Type B pancreatic cell (in vitro differentiated cells): ENCODE measurements at places on chromosomes 16 and 17. TPM values are rescaled to one million over a fixed set of nuclear protein-coding genes. Genes with fewer than 3 reads are reported as not detected.

DNA sequence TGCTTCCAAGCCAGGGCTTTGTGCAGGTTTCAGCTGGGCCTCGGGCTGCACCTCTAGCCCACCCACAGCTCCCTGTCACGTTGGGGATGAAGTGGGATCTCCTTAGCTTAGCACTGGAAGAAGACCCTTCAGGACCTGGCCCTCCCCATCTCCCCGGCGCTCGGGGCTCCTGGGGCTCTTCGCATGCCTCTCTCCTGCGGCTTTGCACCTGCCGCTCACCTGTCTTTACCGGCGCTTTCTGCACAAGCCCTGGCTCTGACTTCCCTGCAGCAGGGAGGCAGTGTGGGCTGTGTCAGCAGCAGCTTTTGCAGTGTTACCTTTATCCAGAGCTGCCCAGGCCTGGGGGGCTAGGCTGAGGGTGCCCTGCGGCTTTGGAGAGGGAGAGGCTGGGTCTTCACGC, 52.3 kb downstream of the NT5M start:
- no peak for DNase-seq

Gene TENT4B
- total RNA-seq: 13.1 and 14.1 TPM in 2 replicates

Gene TMC5
- 9.1 and 22.1 TPM in 2 replicates for total RNA-seq

DNA sequence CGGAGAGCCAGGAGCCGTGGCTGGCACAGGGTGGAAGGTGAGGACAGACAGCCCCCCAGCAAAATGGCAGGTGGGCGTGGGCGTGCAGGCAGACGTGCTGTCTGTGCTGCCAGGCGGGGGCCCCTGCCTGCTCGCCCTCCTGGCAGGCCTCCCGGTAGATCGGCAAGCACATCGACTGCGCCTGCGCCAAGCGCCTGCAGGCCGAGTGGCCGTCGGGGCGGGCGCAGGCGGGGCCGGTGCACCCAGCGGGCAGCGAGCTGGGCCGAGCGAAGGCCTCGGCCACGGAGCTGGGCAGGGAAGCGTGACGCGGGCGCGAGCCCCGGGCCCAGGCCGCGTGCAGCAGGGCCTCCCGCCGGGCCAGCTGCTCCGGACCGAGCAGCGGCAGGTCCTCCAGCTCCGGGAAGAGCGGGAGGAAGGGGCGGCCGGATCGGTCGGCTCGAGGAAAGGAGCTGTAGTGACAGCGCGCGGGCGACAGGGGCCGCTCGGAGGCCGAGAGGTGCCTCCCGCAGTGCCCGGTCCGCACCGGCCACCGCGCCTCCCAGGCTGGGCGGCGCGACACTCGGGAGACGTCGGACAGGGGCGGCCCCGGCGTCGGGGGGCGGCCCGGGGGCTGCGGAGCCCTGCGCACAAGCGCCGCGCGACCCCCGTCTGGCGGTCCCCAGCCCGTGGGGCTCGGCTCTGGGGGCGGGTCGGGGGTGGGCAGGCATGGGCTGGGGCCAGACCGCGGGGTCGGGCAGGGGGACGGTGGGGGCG, 16.9 kb downstream of the GRIN2C start:
- no peak for DNase-seq

DNA sequence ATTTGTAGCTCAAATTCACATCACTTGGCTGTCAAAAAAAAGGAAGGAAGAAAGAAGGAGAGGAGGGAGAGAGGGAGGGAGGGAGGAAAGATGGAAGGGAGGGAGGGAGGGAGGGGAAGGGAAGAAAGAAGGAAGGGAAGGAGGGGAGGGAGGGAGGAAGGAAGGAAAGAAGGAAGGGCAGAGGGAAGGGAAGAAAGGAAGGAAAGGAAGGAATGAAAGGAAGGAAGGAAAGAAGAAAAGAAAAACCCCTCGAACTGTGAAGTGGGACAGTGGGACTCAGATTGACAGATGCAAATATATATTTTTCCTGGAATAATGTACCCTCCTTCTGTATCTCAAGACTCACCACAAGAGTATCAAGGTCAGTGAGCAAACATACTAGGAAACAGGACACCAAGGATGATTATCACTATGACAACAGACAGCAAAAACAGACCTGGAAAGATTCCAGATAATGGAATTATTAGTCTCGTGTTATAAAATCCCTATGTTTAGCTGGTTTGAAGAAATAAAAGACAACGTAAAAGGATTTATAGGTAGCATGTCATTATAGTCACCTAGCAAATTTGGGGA, 24.2 kb upstream of the ABCA3 start:
- no peak for DNase-seq

GRCh38 chr17:44850025-44850424, 2.3 kb downstream of the HIGD1B start:
- DNase-seq: no peak

Gene FBF1
- total RNA-seq: 18.7 and 27.5 TPM in 2 replicates

Gene CACNG1
- 0.24 and 0.29 TPM in 2 replicates for total RNA-seq

- DNase-seq: no peak
Observed at GRCh38 chr16:85443531-85443930, 169.6 kb upstream of the GSE1 start.

- no peak for DNase-seq
Observed at GRCh38 chr17:83053021-83053681, 26.3 kb upstream of the METRNL start.

Gene FZD2
- total RNA-seq: 3.6 and 54.4 TPM in 2 replicates

- DNase-seq: no peak
Observed at GRCh38 chr17:2302778-2303203, 794 bp downstream of the SMG6 start.

Gene GIT1
- total RNA-seq: 44.0 and 66.7 TPM in 2 replicates

DNA sequence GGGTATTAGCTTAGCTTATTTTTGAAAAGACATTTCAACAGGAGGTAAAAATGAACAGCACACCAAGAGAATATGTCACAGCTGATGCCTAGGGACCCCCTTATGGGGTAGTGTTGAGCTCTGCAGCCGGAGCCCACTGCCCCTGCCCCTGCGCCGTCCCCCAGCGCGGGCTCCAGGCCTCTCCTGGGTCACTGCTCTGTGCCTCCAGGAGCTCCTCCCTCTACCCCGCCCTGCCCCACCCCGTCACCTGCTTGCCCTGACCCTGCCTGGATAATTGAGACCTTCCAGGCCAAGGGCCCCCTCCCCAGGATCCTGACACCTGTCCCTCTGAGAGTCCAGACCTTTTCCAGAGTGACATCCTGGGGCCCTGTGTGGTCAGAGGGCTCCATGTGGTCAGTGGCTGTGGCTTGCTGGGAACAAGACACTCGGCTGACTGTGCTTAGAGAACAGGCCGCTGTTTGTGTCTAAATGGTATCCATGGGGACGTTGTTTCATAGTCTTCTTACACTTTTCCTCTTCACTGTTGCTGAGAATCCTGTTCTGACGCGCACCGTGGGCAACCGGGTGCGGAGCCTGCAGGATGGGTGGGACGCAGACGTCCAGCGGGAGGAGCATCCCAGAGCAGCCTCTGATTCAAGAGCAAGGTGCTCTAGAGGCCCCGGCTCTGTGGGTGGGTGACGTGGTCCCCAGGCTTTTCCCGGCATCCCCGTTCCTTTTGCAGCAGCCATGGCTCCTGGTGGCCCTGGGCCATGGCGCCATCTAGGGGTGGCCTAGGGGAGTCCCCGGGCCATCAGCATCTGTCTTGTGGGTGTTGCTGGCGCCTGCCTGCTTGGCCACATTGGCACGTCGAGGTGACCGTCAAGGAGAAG, 20.0 kb upstream of the WFIKKN1 start:
- no peak for DNase-seq

- no peak for DNase-seq
Observed at GRCh38 chr17:78896091-78896833, 6.7 kb downstream of the CEP295NL start.

- DNase-seq: no peak
Observed at GRCh38 chr17:4516735-4517134, 18.1 kb downstream of the SPNS2 start.

GRCh38 chr16:80710918-80711317, 93.5 kb downstream of the CDYL2 start:
- DNase-seq: no peak

DNA sequence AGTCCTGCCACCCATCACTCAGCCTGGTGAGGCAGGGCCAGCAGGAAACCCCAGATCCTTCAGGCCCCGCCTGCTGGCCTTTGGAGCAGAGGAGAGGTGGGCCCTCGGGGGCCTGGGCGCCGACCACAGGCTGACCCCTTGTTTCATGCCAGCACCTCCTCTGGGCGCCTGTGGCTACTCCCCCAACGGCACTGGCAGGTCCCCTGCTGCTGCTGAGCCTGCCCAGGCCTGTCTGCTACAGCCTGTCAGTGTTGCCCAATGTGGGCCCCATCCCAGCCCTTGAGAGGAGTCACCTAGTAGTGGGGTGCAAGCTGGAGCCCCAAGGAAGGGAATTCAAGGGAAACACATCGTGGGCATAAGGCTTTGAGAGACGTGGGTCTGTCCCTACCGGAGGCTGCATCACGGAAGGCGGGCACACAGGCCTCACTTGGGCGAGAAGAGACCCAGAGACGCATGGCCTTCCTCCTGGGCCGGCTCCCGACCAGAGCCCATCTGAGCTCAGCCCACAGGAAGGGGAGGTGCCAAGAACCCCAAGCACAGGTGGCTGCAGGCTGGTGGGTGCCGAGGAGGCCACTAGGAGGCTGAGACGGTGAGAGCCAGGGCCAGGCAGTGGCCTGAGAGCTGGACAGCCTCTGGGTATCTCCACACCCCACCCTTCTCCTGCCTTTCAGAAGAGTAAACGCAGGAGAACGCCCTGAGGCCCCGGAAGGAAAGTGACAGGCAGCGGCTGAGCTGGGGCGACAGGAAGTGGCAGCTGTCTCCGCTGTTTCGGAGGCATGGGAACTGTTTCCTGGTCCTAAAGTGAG, 8.0 kb upstream of the FASN start:
- no peak for DNase-seq
